Stimulated activated naive CD4-positive, alpha-beta T cell (primary cell): ENCODE measurements at places on chromosomes 6 and 20.

GRCh38 chr20:1894471-1894950 lies 696 bp upstream of the SIRPA start:
- no peak for DNase-seq

DNA sequence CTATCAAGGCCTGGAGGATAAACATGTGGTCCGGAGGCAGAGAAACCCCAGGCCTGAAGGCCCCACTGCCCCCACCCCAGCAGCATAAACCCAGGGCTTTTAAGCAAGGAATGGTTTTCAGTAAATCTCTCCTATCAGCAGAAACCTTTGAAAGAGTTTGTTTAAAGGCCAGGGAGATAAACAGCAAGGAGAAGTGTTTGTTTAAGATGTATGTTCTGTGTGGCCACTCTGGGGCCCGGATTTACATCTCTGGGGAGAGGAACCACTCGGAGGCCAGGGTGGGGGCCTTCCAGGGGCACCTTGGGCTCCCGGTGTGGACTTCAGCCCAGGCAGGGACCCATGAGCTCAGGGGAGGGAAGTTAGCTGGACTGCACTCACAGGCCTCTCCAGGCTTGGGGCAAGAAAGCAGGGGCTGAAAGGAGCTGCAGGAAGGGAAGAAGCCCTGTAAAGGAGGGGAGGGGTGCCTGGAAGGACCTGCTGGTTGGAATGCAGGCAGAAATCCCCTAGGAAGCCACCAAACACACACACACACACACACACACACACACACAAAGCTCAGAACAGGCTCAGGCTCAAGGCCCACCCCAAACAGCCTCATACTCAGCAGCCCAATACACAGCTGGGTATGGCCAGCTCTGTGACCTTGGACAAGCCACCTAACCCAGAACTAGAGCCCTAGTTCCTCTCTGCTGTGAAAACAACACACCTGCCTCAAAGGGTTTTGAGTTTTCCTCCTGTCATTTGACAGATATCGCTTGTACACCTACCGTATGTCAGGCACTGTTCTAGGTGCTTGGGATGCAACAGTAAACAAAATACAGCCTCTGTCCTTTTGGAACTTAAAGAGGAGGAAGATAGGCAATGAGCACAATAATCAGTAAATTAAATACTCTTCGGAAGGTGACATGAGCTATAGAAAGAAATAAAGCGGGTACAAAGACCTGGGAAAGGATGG lies 26.2 kb upstream of the FOXP4 start:
- DNase-seq: no peak

GRCh38 chr6:9398071-9398766 lies 962.9 kb upstream of the SLC35B3 start:
- no peak for DNase-seq

- DNase-seq: no peak
Observed at GRCh38 chr6:43383021-43383667, 13.7 kb upstream of the ZNF318 start.

DNA sequence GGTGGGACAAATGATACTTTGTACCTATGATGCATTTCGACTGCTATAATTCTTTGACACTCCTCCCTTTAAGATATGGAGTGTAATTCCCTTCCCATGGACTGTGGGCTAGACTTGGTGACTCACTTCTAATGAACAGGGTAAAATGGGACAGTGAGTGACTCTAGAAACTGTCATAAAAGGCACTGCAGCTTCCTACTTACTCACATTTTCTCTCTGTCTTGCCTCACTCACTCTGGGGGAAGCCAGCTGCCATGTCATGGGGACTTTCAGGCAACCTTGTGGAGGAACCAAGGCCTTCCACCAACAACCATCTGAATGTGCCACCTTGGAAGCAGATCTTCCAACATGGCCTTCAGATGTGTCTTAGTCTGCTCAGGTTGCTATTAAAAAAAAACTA lies 12.9 kb upstream of the GFOD1 start:
- no peak for DNase-seq

GRCh38 chr20:43520074-43520630 lies 12.7 kb downstream of the L3MBTL1 start:
- no peak for DNase-seq

DNA sequence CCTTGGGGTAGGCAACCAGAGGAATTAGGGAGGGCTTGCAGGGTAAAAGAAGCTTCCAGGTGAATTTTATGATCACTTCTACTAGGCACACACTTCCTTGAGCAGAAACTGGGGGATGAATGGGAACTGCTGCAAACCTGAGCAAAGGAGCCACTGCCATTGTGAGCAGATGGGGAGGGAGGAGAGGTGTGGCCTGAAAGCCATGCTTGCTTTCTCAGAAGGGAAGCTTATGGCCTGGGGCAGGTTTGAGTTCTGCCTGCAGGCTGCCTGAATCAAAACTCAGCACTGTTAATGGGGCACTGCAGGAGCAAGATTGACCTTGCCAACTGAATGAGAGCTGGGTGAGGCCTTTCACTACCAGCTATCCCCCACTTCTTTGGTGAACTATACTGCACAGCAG lies 328.1 kb downstream of the NKAIN2 start:
- no peak for DNase-seq

DNA sequence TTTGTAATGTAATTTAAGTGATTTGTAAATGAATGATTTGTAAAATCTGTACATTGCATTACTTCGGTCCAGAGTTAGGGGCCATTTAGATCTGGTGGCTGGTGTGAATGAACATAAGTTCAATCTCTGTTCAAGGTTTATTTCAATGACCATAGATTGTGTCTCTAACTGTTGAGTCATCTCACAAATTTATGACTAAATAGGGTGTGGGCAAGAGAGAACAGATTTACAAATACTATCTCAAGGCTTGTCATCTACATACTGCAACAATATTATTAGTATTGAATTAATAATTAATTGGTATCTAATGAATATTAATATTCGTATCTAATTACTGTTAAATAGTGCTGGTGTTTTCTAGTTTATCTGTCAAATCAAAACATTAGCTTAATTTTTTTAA lies 115.3 kb upstream of the EDN1 start:
- DNase-seq: no peak

GRCh38 chr6:16336056-16336818 lies 97.8 kb downstream of the GMPR start:
- no peak for DNase-seq

GRCh38 chr6:116528780-116529179 lies 16.7 kb downstream of the TRAPPC3L start:
- no peak for DNase-seq

GRCh38 chr6:28656715-28657114 lies 131.0 kb downstream of the GPX5 start:
- DNase-seq: no peak

- no peak for DNase-seq
Observed at GRCh38 chr6:128560966-128561365, 40.6 kb upstream of the PTPRK start.

- no peak for DNase-seq
Observed at GRCh38 chr6:129206821-129207220, 323.9 kb downstream of the LAMA2 start.

GRCh38 chr6:156953479-156954146 lies 176.4 kb downstream of the ARID1B start:
- DNase-seq: peak; percentile 80

DNA sequence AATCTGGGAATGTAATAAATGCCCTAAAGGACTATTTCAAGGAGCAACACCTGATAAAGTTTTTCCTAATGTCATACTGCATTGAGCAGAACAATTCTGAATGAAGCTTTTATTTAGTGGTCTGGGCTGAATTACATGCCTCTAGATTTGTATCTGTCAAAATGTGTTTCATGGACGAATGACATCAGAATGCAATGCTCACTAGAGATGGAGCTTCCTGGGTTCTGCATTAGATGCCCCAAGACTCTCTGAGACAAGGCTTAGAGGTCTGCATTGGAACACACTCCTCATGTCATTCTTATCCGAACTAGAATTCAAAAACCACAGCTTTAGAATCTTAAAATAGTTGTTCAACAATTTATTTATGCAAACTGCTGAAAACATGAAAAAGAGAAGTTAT lies 62.0 kb downstream of the SYNE1 start:
- DNase-seq: no peak

GRCh38 chr6:35716798-35717197 lies 20.0 kb upstream of the ARMC12 start:
- no peak for DNase-seq

- no peak for DNase-seq
Observed at GRCh38 chr20:50192364-50193198, 2.0 kb downstream of the CEBPB start.

DNA sequence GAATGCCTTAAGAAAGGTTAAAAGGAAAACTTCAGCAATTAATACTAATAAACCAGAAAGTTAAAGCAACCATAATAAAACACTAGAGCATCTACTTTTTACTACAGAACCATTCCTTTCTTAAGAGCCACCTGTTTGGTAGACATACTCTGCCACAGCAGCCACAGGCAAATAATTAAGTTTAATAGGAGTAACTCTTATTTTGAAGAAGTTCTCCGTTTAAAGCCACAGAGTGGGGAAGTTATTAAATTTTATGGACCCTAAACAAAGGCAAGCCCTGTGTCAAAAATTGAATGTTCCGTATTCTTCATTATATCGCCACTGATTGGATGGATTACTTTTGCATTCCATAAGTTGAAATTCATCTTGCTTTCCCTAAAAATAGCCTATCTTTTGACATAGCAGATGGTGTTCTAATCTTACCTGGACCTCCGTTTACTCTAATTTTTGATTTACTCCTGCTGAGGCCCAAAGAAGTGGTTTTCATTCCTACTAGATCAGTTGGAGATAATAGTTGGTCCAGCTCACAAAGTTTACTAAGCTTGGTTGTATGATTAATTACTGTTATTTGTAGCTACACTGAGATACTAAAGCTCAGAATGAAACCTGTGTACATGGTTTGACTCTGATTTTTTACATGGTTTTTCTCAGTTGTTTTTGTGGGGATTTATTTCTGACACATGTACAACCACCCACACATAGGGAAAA lies 140.4 kb upstream of the SUPT3H start:
- no peak for DNase-seq

DNA sequence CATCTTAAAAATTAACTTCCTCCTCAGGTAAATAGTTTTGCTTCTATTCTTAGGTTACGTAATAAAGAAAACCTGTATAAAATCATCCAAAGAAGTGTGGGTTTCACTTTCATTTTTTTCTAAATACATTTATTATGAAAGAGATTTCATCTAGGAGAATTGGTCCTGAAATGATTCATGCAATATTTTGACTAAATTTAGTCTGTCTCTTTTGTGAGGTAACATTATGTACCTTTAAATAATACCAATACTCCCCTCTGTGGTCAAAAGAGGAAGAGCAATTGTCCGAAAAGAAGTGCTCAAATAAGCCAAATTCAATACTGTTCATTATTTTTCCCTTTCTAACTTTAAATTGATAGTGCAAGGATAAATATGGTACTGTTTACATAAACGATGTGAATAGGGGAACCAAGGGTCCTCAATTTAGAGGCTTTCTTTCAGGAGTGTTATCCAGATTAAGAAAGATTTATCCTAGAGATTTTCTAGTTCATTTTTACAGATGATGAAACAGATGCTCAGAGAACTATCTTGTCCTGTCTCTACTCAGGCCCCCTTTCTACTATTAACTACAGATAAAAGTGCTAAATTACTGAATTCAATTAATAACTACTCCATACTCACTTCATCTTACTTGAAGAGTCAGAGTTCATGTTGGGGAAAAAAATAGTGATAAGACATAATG lies 26.2 kb downstream of the CYP39A1 start:
- no peak for DNase-seq
